ENCODE measurements at places on chromosomes 4 and X.

- no peak for DNase-seq
These were observed 15.4 kb upstream of the NFXL1 start for GRCh38 chr4:47929682-47930201.

DNA sequence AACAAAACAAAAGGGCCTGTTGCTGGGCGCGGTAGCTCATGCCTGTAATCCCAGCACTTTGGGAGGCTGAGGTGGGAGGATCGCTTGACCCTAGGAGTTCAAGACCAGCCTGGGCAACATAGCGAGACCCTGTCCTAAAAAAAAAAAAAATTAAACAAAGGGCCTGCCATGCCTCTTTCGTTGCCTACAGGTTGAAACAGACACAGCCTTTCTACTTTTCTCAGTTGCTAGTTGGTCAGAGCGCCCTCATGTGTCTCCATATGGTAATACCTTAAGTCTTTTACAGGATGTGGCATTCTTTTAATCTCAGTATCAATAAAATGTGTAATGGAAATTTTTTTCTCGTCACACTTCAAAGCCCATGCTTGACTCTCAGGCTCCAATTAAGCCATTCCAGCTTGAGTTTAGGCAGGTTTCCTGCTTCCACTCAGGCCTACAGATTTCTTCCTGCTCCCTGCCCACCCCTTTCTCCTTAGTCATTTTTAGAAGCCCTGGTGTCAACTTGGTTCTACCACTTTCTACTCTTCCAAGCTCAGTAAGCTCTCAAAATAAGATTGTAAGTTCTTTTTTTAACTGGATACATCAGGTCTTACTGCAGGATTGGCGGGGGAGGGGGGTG is 4.6 kb upstream of the SOWAHD start:
- DNase-seq: no peak

- DNase-seq: no peak
These were observed 83.8 kb upstream of the CLCN4 start for GRCh38 chrX:10072786-10073568.

DNA sequence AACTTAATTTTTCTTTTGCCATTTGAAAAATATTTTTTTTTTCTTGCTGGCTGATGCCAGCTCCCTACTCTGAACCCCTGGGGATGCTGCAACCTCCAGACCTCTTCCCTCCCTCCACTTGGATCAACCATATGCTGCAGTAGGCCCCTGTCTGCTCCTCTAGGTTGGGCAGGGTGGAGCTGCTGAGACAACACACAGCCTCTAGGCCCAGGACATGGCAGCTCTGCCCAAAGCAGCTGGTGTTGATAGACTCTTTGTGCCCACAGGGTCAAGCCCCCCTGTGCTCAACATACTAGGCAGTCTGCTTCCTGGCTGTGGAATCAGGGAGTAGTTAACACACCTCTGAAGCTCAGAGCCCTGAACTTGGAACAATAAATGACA is 19.9 kb upstream of the CLNK start:
- no peak for DNase-seq

- DNase-seq: no peak
These were observed 3.9 kb downstream of the SHISA3 start for GRCh38 chr4:42401171-42401570.

DNA sequence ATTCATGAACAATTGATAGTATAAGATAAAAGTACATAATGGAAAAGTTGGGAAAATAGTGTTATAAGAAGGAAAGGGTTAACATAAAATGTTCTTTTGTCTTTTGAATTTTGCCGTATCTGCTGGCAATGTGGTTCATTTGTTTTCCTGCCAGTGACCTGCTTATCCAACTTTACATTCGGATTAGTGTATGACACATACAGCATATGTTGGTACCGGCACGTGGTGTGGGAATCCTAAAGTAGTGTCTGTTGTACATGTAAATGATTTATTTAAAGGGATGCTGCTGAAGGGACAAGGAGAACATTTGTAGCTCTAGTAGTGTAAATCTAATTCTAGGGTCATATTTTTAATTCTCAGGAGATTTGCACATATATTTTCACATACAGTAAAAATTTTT is 11.5 kb downstream of the RAB9A start:
- no peak for DNase-seq

- DNase-seq: no peak
These were observed 10.1 kb downstream of the C4orf50 start for GRCh38 chr4:6008092-6008551.

- DNase-seq: no peak
These were observed 238.1 kb upstream of the PPP1R2C start for GRCh38 chrX:43016021-43016420.

- DNase-seq: no peak
These were observed 52.4 kb upstream of the C4orf54 start for GRCh38 chr4:99710020-99710419.

DNA sequence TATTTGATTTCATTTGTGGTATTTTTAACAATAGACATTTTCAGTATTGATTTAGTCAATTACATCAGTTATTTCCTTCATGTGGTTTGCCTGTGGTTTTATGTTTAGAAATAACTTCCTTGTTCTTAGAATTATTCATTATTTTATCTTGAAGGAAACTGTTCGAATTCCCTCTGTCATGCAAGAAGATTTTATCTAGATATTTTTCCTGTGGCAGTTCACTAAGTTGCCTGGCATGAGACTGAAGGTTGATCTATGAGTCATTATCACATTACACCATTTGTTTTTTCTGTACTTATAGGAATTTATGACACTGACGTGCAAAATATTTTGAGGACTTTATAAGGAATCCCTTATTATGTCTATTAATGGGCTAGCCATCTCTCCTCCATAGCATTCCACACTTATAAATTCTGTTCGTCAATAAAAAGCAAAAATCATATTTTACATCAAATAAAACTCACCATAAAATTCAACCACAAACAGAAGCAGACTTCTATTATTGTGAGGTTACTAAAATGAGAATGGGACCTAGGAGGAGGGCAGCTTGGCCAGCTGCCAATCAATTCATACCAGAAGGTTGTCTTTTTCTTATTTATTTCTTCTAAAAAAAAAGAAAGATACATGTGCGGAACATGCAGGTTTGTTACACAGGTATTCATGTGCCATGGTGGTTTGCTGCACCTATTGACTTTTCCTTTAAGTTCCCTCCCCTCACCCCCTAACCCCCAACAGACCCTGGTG is 179.0 kb downstream of the KCNIP4 start:
- DNase-seq: no peak

DNA sequence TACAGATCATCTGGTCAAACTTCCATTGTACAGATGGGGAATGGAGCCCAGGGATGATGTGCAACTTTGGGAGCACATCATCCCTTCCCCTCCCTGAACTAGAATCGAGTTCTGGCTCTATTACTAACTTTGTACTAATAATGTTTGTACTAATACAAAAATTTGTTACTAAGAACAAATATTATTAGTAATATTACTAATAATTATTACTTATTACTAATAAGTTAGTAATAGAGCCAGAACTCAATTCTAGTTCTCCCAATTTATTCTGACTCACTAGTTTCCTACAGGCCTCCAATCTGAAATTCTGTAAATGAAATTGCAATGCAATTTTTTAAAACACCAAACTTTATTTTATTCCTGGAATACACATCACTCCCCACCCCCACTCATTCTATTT is 47.9 kb upstream of the CD40LG start:
- no peak for DNase-seq

All from stimulated activated CD8-positive, alpha-beta memory T cell treated with anti-CD3 and anti-CD28 coated beads, Interleukin-4, amount 100 ng/mL, for 1 hour (primary cell).